Testis (tissue), 5 donors: ENCODE measurements at places on chromosomes 5 and 9.

- DNase-seq: no peak
Observed at GRCh38 chr9:19741178-19741577, 47.7 kb downstream of the SLC24A2 start.

GRCh38 chr5:138503487-138504270 is 38.4 kb downstream of the EGR1 start:
- DNase-seq: peak; percentile 38

- no peak for DNase-seq
Observed at GRCh38 chr5:107474361-107474715, 196.4 kb downstream of the EFNA5 start.

DNA sequence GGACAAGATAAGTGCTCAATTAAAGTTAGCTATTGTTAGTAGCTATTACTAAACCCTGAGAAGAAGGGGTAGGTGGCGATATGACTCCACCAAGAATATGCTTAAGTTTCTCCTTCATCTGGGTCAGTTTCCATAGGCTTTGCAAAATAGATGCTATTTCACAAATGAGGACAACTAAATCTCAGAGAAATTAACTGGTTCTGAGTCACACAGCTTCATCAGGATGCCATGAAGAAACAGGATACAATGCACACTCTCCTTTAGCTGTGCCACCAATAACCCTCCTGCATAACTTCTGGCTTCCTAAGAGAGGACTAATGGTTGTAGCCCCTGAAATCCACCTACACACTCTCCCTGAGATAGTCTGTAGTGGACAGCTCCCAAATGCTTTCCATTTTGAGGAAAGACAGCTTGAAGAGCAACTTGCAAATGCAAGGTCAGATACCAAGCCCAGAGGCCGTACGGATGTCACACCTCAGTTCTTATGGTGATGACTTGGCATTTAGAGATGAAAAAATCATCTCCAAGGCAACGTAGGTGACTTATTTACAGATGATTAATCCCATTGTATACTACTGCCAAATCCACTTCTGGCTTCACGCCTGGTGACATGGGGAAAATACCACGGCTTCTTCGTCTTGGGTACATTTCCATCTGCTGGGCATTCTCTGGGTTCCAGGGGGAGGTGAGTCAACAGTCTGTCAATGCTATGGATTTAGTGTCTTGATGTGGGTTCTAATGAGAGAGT is 251.4 kb upstream of the IL12B start:
- DNase-seq: no peak

DNA sequence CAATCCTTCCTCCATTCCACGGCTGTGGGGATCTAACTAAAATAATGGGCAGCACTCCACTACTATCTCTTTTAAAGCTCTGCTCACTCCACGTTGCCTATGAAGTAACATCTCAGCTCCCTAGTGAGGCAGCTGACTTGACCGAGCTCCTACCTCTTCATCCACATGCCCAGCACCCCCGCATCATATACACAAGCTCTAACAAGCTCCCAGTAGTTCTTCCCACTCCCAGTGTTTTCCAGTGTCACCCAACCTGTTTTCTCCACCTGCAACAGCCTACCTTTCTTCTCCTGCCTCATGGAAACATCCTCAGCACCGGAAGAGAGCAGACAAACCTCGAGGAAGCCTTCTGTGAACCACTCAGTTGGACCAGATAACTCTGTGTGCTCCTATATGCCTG is 50.5 kb downstream of the ELAVL2 start:
- no peak for DNase-seq

DNA sequence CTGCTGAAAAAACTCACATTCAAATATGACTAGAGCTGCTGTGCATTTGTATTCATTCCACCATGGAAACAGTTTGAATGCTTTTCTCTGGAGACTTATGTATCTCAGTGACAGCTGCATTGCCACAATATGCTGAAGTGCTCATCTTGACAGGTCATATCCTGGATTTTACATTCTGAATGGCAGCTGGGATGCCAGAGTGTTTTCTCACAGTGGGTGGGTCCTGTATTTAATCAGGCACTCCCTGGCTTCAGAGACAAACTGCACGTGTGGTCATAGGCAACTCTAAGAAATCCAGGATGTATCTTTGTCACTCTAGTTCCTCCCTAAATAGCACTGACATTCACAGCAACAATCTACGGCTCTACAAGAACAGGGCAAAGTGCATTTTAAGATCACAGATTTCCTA is 75.6 kb downstream of the ST8SIA4 start:
- no peak for DNase-seq

- peak; percentile 47 for DNase-seq
Observed at GRCh38 chr9:132077881-132078698, 1.6 kb downstream of the MED27 start.

- DNase-seq: no peak
Observed at GRCh38 chr5:76292620-76293322, 110.3 kb upstream of the IQGAP2 start.

DNA sequence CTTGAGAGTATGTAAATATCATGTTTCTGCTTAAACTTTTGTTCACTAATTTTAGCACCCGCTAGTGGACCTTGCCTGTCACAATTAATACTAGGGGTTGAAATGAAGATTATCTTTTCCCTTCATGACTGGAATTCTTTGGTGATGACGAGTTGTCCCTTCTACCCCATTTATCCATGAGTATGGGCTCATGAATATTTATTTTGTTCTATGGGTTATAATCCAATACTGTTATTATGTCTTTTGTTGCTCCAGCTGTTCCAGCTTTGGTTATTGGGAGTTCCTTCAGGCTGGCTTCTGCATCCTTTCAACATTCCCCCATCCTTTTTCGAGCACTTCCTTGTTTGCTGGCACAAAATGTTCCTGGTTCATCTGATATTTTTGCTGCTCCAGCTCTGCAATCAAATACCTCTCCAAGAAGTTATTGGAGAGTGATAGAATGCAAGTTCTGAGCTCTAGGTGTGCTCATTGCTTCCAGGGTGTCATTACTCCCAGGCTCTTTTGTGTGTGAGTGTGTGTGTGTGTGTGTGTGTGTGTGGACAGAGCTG is 19.7 kb upstream of the ARHGEF28 start:
- DNase-seq: no peak

DNA sequence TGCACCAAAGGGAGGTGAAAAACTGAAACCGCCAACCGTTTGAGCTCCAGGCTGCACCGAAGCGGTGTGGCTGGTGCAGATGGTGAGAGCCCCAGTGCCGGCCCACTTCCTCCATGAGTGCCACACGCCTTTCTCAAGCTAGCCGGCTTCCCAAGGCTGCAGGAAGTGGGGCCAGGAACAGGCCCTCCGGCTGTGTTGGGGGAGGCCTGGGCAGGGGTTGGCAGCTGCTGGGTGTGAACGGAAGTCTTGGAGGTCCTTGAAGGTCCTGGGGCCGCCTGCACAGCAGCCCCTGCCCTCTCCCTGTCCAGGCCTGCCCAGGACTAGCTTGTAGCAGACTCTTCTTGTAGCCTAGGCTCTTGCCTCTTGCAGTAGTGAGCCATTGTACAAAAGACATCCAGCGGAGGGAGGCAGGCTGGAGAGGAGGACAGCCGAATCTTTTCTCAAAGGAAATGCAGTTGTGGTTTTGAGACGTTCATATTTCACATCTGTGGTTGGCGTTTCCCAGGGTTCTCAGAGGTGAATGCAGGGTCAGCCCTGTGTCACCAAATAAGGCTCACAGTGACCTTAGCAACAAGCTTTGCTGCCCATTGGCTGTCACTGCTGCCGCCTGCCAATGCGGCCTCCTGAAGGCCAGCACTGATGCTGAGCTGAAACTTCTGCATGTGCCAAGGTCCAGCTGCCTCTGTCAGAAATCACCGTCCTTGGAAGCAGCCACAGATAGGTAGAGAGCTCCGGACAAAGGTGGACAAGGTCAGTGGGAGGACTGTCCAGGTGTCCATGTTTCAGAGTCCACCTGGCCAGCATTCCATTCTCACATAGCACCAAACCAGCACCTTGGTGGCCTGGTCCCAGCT is 23.9 kb downstream of the IRF1 start:
- DNase-seq: no peak

GRCh38 chr5:75435096-75435495 is 76.3 kb downstream of the CERT1 start:
- no peak for DNase-seq

DNA sequence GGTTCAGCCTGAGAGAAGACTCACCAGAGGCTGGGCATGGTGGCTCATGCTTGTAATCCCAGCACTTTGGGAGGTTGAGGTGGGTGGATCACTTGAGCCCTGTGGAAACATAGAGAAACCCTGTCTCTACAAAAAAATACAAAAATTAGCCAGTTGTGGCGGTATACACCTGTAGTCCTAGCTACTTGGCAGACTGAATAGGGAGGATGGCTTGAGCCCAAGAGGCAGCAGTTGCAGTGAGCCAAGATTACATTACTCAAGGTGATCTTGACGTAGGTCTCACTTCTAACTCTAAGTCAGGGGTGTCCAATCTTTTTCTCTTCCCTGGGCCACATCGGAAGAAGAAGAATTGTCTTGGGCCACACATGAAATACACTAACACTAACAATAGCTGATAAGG is 16.2 kb upstream of the ATP6V1G1 start:
- DNase-seq: no peak

GRCh38 chr5:136004436-136004835 is 24.4 kb upstream of the TGFBI start:
- no peak for DNase-seq

GRCh38 chr5:180825768-180826525 is 23.3 kb upstream of the MGAT1 start:
- no peak for DNase-seq

- DNase-seq: no peak
Observed at GRCh38 chr5:88707216-88707965, 175.6 kb downstream of the MEF2C start.

GRCh38 chr5:159951387-159951786 is 35.1 kb downstream of the ADRA1B start:
- DNase-seq: no peak

- DNase-seq: peak; percentile 63
Observed at GRCh38 chr5:132822650-132823480, 7.6 kb downstream of the SHROOM1 start.

DNA sequence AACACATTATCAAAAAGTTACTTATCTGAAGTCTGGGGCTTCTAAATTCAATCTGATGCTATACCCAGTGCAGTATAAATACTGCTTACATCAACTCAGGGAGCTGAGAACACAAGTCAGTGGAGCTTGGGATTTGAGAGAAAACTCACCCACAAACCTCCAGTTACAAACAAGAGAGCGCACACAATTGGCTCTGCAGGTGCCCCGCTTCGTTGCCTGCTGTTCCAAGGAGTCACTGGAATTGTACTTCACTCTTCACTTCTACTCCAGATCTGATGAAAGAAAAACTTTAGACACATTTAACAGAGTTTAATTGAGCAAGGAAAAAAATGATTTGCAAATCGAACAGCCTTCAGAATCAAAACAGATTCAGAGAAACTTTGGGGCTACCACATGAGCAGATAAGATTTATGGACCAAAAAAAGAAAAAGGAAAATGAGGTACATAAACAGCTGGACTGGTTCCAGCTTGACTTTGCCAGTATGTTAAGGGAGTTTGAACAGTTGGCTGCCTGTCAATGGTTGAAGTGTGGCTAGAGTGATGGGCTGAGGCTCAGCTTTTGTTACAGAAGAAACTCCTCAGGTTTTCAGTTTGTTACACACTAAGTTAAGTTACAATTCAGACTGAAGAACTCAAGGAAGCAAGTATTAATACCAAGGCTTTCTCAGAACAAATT is 156.6 kb downstream of the AOPEP start:
- peak; percentile 42 for DNase-seq

GRCh38 chr5:163612358-163613149 is 107.1 kb downstream of the MAT2B start:
- DNase-seq: no peak

- DNase-seq: peak; percentile 62
Observed at GRCh38 chr9:121698627-121699570, 47.5 kb downstream of the DAB2IP start.

GRCh38 chr5:53944981-53945380 is 365.4 kb downstream of the ARL15 start:
- no peak for DNase-seq

DNA sequence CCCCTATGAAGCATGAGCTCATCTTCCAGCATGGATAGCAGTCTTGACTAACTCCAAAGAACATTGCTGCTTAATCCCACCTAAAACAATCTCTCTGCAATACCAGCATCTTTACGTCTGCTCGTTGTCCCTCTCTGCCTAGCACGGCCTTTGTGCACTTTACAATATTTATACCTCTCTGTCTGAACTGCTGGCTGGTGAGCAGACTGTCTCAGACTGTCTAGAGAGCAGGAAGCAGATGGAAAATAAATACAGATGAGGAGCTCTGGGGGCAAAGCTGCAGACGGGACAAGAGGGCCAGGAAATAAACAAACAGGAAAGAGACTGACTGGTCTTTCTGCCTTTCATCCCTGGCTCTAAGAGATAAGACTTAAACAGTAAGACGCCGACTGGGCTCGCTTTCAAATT is 224.8 kb downstream of the ENC1 start:
- DNase-seq: no peak

DNA sequence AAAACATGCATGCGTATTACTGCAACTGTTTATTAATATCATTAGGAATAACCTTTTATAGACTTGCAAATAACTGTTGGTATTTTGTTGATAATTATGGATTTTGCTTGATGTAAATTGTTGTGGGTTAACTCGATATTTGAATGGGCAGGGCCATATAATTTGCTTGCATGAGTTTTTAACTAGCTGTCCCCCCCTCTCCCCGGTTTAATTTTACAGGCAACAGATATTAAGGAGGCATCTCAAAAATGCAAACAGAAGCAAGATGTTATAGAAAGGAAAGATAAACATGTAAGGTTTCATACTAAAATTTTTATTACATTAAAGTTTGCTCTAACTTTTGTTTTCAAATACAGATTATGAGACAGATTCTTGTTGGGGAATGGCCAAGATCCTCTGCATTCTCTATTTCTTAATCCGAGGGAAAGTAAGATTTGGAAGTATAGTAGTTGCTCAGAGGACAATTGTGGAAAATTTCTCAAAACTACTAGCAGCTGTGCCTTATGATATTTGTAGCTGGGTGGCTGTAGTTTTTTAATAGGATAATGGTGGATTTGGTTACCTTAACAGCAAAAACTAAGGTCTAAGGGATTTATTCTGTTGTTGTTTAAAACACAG is 27.3 kb downstream of the SMC5 start:
- no peak for DNase-seq

DNA sequence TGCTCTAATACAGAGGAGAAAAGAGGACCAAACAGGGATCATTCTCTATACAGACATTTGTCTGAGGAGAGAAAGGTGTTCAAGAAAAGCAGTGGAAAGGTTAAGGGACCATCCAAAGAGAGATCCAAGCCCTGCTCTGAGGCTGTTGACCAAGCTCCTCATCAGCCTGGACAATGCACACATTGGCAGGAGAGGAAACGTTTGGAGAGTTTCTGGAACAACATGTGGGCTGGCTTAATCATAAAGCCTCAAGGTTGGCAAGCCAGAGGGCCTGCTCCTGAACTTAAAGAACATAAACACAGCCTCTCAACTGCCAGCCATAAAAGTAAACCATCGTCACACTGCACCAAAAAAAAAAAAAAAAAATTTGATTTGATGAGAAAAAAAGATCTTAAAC is 184.4 kb upstream of the SLC12A2 start:
- no peak for DNase-seq

DNA sequence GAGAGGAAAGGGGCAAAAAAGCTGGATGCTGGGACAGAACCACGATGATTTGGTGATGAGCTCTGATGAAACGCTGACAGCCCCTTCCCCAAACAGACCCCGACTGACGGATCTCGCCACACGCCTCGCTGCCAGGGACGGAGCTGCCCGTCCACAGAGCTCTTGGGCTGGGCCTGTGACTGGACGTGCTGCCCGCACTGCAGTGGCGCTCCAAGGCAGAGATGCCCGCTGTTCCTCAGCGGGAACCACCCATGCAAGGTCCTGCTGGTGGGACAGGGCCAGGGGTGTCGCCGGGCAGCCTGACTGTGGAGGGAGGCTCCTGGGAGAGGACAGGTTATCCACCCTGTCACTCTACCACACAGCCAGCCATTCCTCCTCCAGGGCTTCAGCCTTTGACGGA is 66.0 kb upstream of the SARDH start:
- DNase-seq: no peak
